ENCODE measurements at places on chromosomes 5 and 9.

DNA sequence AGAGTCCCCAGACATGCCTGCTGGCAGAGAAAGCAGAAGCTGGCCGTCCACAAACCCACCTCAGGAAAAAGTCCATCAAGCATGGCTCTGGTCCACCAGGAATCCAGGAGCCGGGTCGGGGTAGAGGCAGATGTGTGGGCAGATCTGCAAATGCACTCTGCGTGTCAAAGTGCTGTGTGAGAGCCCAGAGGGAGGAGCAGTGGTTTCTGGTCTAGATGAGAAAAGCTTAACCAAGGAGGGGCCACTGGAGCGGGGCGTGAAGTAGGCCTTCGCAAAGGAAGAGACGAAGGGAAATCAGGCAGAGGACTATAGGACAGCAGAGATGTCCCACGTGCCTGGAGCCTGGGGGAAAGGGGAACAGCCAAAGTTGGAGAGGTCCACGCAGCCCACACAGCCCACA lies 40.0 kb downstream of the TTLL11 start:
- DNase-seq = no peak

DNA sequence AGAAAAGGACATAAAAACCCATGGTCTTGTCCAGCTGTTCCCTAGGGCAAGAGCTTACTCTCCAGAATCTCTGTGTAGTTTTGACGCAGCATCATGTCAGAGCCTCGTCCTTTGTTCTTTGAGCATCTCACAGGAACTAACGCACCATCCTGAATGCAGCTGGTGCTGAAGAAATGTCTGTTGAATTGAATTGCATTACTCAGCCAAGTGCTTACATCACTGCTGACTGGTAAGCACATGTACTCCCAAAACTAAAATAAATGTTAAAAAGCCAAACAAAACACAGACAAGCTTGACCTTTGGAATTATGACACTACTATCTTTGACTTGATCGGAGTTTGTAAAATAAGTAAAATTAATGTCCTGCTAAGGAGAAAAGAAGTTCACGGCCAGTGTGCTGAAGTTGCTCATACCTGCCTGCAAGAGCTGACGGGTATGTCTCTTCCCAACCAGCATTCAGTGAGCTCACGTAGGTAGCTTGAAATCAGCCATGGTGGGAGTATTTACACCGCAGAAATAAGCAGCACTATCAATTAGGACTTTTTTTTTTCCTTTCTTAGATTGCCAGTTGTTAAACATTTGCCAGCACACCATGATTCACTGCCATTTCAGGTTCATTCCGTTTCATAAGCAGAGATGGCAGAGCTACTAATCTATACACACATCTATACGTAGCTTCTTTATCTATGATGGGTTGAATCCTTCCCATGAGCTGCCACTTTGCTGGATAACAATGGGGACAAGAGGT lies 310.6 kb upstream of the MSX2 start:
- DNase-seq = no peak

- no peak for DNase-seq
Measured at GRCh38 chr9:127090341-127090985, 32.0 kb downstream of the ANGPTL2 start.

DNA sequence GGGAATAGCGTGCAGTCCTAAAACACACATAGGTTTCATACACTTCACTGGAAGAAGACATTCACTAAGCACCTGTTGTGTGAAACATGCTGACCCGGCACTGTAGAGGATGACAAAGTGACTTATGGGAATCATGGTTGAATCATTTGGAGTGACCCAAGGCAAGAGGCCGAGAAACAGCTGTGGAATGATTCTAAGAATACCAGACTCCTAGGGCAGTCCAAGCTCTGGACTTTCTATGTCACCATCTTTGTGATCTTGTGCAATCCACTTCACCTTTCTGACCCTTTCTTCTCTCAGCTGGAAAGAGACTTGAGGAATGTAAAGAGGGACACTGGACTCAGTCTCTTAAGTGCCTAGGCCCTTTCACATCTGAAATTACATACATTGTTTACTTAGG lies 13.1 kb downstream of the MSANTD3 start:
- no peak for DNase-seq

GRCh38 chr5:54742417-54742891 lies 224.9 kb downstream of the SNX18 start:
- DNase-seq = no peak

- DNase-seq = no peak
Measured at GRCh38 chr5:141877356-141878185, 639 bp downstream of the PCDH1 start.

- no peak for DNase-seq
Measured at GRCh38 chr5:115415143-115415491, 118.7 kb upstream of the CCDC112 start.

DNA sequence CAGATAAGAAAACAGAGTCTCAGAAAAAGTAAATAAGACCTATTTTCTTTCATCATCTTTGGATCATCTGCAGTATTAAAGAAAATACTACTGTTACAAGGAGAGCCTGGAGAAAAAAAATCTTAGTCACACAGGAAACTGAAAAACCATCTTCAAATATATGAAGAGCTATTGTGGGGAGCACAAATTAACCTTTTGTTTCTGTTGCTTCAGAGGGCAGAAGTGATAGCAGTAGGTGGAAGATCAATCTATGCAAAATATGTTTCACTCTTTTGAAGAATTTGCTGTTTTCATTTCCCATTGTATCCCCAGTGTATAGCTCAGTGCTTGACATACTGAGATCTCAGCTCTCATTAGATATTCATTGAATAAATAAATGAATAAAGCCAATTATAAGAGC lies 13.1 kb upstream of the CEMIP2 start:
- no peak for DNase-seq

DNA sequence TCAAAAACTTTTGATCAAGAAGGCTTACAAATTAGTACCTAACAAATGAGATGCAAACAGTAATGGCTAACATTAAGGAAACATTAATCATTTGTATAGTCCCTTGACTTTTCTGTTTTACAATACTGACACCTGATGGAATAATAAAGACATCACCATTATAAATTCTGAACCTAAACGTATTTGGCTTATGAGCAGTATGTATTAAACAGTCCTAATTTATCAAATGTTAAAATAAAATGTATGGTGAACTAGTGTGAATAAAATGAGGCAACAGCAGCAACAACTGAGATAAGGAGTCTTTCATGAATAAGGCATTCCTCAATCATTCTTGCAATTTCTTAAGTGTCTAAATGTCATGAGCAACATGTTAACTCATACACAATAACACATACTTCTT lies 6.0 kb downstream of the PUM3 start:
- DNase-seq = no peak

DNA sequence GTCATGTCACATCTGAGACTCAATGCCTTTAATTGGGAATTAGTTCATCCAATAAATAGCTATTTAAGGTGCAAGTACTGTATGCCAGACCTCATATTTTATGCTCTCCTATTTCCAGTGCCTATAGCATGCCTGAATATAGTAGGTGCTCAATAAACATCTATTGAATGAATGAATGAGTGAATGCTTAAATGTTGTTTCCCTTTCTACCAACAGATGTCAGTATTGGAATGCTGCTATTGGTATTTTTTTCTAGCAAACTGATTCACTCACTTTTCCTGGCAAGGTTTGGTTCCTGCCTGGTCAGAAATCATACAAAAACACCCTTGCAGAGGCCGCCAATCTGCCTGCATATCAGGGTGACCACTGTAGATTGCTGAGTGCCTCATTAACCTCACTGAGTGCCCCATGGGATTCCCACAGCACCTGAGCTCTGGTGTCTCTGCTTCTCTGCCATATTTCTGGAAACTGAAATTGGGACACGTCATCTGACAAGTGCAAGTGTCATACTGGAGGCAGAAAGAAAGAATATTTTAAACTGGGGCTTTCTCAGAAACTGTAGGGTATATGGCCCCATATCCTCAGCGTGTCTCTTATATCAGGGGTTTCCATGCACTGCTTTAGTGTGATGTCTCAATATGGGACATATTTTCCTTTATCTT lies 359.7 kb downstream of the TRIM32 start:
- DNase-seq = no peak

GRCh38 chr9:29063031-29063430 lies 1489.8 kb upstream of the C9orf72 start:
- DNase-seq = no peak

GRCh38 chr5:108101821-108102220 lies 280.1 kb downstream of the FBXL17 start:
- DNase-seq = no peak

- no peak for DNase-seq
Measured at GRCh38 chr9:88438811-88439210, 50.6 kb downstream of the SPIN1 start.

GRCh38 chr5:78405829-78406750 lies 45.7 kb downstream of the SCAMP1 start:
- no peak for DNase-seq

GRCh38 chr5:66248874-66249273 lies 104.8 kb downstream of the SREK1 start:
- no peak for DNase-seq

DNA sequence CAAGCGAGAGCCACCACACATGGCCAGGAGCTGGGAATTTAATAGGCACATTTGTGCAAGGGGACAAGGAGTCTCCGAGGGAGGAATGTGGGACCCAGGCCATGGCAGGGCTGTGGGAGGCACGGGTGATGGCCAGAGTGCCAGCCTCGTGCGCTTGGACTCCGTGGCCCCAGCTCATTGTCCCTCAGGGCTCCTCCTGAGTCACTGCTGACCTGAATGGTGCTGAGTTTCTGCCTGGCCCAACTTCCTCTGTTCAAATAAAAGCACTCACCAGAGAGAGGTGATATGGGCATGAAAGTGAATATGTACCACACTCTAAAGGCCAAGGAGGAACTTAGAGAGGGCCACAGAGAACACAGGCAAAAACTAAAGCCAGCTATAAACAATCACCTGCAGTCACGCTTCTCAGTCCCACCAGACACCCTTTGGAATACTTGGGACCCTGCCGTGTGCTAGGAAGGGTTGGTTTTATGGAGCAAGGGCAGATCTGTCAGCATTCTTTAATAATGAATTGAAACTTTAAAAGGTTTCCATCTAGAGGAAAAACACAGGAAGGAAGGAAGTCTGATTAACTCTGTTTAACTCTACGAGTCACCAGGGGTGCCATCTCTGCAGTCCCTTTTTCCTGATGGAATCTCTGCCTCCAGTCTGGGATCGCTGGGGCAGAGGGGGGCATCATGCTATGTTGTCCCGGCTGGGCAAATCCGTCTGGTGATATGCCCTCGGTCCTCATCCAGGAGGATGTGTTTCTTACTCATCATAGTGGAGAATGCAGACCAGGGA lies 25.1 kb upstream of the UBE2QL1 start:
- no peak for DNase-seq

GRCh38 chr9:137162505-137163364 lies 7.1 kb downstream of the LRRC26 start:
- no peak for DNase-seq

DNA sequence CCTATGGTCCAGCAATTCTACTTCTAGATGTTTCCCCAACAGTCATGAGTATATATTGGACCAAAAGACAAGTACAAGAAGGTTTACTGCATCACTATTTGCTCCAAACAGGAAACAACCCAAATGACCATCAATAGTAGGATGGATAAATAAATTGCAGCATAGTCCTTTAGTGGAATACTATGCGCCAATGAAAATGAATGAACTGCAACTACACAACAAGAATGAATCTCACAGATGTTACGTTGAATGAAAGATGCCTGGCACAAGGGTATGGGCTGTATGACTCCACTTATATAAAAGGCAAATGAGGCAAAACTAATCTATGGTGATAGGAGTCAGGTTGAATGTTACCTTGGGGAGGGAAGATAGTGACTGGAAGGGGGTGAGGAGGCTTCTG lies 48.6 kb upstream of the UNC5A start:
- no peak for DNase-seq

DNA sequence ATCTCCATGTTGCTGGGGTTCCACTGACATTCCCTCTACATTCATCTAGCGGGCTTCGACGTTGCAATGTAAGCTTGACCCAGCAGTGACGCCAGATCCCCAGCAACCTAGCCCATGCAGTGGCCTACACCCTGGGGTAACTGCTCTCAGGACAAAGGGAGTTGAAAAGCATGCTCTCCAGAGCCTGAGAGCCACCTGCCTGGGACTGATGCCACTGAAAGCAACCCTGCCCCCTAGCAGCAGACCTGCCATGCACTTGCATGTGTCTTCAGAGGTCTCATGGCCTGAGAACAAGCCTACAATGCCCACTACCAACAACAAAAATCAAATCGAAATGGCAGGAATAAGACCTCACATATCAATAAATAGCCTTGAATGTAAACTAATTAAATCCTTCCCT lies 330.3 kb downstream of the TRIM36 start:
- DNase-seq = no peak

DNA sequence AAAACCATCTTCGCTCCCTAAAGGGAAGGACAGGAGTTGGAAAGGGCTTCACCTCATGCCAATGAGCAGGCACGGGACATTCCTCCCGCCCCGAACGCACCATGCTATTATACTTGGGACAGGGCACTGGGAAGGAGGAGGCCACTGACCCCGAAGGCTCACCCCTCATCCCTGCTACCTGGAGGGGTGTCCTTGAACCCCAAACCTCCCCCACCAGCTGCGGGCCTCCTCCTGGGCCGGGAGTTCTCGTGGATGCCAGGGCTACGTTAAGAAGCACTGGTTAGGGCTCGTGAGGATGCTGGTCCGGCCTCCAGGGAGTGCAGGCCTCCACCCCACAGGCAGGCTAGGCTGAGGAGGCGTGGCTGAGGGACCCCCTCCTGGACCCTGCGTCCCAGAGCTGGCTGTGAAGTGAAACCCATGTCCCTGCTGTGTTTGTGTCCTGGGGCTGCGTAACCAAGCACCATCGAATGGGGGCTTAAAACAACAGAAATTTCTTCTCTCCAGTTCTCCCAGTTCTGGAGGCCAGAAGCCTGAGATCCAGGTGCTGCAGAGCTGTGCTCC lies 111.0 kb upstream of the SARDH start:
- DNase-seq = no peak

DNA sequence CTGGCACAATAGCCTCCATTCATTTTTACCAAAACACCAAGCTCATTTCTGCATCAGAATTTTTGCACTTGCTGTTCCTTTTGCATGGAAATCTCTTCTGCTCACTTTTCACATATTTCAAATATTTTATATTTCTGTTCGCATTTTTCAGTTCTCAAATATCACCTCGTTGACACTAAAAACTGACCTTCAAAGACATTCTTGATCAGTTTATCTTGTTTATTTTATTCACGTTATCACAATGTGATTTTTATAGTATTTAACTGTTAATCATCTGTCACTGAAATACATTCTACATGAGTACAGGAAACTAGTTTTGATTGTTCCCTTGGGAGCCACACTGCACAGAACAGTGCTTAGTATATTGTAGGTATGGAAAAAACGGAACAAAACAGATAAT lies 29.6 kb downstream of the CDH10 start:
- DNase-seq = no peak

DNA sequence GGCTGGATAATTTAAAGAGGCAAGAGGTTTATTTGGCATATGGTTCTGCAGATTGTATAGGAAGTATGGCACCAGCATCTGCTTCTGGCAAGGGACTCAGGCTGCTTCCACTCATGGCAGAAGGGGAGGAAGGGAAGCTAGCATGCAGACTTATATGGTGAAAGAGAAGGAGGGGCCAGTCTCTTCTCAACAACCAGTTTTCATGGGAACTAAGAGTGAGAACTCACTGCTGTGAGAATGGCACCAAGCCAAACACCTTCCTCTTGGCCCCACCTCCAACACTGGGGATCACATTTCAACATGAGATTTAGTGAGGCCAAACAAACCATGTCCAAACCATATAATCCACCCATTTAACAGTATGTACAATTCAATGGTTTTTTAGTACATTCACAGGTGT lies 113.3 kb upstream of the SHB start:
- DNase-seq = peak; percentile 47

GRCh38 chr5:171365351-171365750 lies 22.3 kb upstream of the NPM1 start:
- DNase-seq = no peak

GRCh38 chr9:84173961-84174360 lies 166.6 kb downstream of the SLC28A3 start:
- DNase-seq = no peak

Measured in NCI-H1105 (cell line).